Activated T-cell treated with anti-CD3 and anti-CD28 coated beads, Interleukin-2, amount 50 U/mL, for 72 hours (primary cell): ENCODE measurements at places on chromosomes 7 and 10. TPM values are rescaled to one million over a fixed set of nuclear protein-coding genes. Genes with fewer than 3 reads are reported as not detected.

ADIRF gene
- total RNA-seq, result not detected

- no peak overlapping the region for H3K27ac ChIP-seq
- DNase-seq, result no peak
- peaks cover 13% of the 10 kb centered on the region for H3K4me1 ChIP-seq
- no peak overlapping the region for H3K4me3 ChIP-seq
These were observed 167.8 kb upstream of the AUTS2 start for GRCh38 chr7:69430384-69431021.

GRCh38 chr10:95694665-95695064 lies 938 bp upstream of the TCTN3 start:
- H3K27me3 ChIP-seq, result no peaks in the 10 kb centered on the region
- no peak for DNase-seq
- no peaks in the 10 kb centered on the region for H3K36me3 ChIP-seq
- peaks cover 40% of the 10 kb centered on the region for H3K4me1 ChIP-seq

PDGFA gene
- 16.0 TPM for total RNA-seq

DNA sequence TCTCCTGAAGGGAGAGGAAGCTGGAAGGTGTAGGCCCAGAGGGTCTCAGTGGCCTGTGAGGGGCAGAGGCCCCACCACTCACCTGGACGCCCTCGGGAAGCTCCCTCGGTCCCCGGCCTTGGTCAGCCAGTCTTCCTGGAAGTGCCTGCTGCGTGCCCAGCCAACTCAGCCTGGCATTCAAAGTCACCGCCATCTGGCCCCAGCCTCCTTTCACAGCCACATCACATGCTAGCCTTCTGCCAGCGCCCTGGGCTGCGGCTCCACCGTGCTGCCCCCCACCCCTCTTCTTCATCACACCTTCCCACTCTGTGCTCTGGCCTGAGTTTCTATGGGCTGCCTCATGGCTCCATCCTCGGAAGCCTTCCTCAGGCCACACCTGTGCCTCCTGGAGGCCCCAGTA lies 98.0 kb downstream of the ZMIZ1 start:
- no peaks in the 10 kb centered on the region for H3K36me3 ChIP-seq
- H3K27ac ChIP-seq, result no peak overlapping the region
- H3K27me3 ChIP-seq, result no peaks in the 10 kb centered on the region
- H3K4me3 ChIP-seq, result no peak overlapping the region
- no peaks in the 10 kb centered on the region for H3K4me1 ChIP-seq

DNA sequence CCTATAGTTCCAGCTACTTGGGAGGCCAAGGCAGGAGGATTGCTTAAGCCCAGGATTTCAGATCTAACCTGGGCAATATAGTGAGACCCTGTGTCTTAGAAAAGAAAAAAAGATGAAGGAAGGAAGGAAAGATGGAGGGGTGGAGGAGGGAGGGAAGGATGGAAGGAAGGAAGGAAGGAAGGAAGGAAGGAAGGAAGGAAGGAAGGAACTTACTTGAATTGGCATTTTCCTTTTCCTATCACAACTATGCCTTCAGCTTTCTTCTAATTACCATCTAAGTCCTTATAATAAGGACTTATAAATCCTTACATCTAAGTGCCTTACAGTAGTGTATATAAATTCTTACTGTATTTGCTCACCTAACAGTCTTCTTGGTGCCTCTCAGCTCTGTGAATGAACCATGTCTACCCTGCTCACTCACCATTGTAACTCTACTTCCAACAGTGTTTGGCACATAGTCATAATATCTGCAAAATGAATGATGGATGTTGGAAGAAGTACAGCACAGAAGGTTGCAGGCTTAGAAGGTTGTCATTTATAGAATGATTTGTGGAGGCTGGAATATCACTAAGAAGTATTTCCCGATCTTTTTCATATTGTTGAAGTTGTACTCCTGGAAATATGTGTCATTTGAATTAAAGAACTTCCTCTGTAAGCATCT lies 125.5 kb downstream of the KIAA1217 start:
- H3K27me3 ChIP-seq, result peaks cover 6% of the 10 kb centered on the region
- DNase-seq, result no peak
- no peak overlapping the region for H3K27ac ChIP-seq
- H3K4me1 ChIP-seq, result no peaks in the 10 kb centered on the region

DNA sequence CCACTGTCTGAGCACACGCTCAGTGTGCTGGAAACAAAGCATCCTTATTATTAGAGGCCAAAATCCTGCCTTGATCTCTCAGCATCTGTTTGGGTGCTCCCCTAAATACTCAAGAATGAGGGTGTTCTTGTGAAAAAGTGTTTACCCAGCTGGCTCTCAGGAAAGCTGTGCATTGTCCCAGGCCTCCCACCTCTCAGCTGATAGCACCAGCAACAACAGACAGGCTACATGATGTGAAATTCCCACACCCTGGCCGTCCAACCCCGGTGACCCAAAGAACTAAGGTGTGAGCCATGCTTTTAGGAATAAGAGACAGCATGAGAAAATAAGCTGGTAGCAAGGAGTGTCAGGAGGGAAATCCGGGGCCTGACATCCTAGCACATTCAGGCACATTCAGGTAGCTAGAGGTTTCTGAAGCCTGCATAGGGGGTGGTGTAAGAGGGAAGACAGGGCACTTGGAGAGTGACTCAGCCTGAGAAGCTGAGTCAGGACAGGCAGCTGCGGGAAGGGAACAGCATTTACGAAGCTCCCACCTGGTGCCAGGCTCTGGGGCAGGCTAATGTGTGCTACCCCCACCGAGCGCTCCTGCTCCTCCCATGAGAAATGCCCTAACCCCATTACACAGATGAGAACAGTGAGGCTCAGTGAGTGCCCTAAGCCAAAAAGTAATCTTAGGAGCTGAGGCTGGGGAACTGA lies 205.6 kb downstream of the GRID1 start:
- H3K4me3 ChIP-seq, result no peak overlapping the region
- no peak for DNase-seq
- peaks cover 6% of the 10 kb centered on the region for H3K27me3 ChIP-seq
- no peak overlapping the region for H3K27ac ChIP-seq
- H3K36me3 ChIP-seq, result no peaks in the 10 kb centered on the region

GRCh38 chr7:80659120-80660055 lies 20.9 kb downstream of the CD36 start:
- no peak overlapping the region for H3K27ac ChIP-seq
- no peaks in the 10 kb centered on the region for H3K27me3 ChIP-seq
- no peak for DNase-seq
- no peaks in the 10 kb centered on the region for H3K36me3 ChIP-seq
- H3K4me3 ChIP-seq, result no peak overlapping the region
- no peaks in the 10 kb centered on the region for H3K4me1 ChIP-seq
